ENCODE measurements at places on chromosomes 13 and 19.
A peak's percentile ranks its signal among the peaks of the same experiment; 100 is the strongest.

DNA sequence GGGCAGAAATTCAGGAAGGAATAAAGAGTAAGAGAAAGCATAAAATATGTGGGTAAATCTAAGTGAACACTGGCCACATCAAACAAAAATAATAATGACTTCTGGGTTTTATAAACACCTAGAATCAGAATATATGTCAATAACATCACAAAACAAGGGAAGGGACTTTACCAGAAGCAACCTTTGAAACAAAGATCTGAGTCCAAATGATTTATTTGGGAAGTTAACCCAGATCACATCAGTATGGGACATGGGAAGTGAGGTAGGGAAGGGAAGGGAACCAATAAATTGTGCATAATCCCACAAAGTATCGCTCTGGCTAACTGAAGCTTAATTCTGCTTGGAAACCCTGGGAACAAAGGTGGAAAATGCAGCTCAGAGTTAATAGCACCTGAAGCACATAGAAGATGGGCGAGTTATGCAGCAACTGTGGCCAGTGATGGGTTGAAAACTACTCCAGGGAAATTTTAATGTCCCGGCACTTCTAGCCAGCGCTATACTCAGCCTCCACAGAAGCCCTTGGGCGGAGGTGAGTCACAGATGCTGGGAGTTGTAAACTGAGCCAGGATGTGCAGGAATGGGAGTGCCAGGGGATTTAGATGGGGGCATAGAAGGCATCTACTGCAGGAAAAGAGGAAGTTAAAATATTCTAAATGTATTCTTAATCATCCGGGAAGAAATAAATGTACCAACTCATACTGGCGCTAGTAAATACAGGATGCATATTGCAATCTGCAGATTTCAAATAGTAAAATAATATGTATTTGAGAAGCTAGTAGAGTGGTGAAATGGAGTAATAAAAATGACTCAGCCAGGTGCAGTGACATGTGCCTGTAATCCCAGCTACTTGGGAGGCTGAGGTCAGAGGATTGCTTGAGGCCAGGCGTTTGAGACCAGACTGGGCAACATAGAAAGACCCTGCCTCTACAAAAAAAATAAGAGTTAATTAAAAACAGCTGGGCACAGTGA, 34.2 kb upstream of the CEBPG start:
- DNase-seq, result no peak

- no peak for DNase-seq
These were observed 277.5 kb downstream of the LIG4 start for GRCh38 chr13:107937848-107938247.

DNA sequence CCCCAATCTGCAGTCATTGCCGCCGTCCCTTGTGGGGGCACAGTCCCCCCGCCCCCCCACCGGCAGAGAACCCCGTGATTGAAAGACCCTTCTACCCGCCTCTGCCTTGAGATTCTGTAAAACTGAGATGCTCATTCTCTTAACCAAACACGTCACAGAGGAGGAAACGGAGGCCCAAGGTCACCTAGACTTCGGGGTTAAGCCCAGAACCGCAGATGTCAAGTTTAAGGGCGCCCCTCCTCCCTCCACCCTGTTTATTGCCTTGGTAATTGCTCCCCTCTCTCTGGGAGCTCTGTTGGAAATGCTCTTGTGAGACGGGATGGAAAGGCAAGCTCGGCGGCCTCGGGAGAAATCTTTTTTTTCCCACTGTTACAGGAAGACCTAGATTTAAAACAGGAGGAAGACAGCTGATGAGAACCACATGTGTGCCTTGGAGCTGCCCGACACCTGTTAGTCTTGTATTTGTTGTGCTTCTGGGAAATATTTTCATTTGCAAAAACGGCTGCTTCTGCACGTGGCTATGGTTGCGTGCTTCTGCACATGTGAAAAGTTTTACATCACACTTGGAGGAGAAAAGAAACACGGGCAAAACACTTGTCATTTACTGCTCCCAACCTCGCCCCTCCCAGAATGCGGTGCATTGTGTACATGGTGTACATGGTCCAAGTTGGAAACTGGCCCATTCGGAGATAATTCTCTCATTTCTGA, 1.1 kb upstream of the MED26 start:
- peak; percentile 7 for DNase-seq

- DNase-seq, result no peak
These were observed 151.3 kb downstream of the CYSLTR2 start for GRCh38 chr13:48804821-48805601.

DNA sequence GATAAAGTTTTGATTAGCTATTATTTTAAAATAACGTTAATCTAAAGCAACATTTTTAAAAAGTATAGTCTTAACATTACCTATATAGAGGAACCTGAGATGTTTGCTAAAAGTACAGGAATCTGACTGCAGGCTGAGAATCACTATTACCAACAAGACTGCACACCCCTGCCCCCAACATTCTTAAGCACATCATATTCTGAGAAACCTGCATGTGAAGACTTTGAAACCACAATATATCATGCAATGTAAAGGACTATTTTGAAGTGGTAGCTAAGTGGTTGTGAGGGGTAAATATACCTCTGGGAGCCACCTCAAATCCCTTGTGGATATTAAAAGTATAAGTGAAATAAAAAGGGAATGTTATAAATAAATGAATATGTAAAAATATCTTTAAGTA, 119.0 kb upstream of the KLF12 start:
- DNase-seq, result no peak

GRCh38 chr19:7000816-7001215, 20.4 kb downstream of the MBD3L2B start:
- DNase-seq, result no peak

- no peak for DNase-seq
These were observed 192.4 kb downstream of the ZNF536 start for GRCh38 chr19:30564551-30565011.

- no peak for DNase-seq
These were observed 85.5 kb upstream of the FGF14 start for GRCh38 chr13:102487330-102487729.

DNA sequence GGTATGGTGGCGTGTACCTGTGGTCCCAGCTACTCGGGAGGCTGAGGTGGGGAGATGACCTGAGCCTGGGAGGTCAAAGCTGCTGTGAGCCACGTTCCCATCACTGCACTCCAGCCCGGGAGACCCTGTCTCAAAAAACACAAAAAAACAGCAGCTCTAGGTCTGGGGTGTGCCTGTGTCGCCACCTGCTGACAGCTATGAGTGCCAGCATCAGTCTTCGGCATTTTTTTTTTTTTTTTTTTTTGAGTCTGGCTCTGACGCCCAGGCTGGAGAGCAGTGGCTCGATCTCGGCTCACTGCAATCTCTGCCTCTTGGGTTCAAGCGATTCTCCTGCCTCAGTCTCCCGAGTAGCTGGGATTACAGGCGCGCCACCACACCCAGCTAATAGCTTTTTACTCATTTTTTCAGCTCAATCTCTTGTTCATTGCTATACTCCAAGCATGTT, 10.1 kb downstream of the AP2S1 start:
- peak; percentile 57 for DNase-seq

- no peak for DNase-seq
These were observed 62.1 kb downstream of the ARHGEF7 start for GRCh38 chr13:111177081-111177711.

DNA sequence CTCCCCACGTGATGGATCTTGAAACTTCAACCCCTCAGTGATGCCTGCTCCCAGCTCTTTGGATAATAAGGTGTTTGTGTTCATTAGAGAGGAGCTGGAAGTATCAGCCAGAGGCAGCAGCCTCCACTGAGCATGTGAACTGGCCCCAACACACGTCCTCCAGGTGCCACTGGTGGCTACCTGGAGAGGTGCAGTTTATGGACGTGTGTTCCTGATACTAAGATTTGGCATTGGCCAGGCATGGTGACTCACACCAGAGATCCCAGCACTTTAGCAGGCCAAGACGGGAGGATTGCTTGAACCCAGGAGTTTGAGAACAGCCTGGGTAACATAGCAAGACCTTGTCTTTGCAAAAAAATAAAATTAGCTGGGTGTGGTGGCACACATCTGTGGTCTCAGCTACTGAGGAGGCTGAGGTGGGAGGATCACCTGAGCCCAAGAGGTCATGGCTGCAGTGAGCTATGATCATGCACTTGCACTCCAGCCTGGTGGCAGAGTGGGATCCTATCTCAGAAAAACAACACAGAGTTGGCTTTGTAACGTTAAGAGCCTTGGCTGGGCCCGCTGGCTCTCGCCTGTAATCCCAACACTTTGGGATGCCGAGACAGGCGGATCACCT, 34.4 kb downstream of the SLC25A42 start:
- no peak for DNase-seq

DNA sequence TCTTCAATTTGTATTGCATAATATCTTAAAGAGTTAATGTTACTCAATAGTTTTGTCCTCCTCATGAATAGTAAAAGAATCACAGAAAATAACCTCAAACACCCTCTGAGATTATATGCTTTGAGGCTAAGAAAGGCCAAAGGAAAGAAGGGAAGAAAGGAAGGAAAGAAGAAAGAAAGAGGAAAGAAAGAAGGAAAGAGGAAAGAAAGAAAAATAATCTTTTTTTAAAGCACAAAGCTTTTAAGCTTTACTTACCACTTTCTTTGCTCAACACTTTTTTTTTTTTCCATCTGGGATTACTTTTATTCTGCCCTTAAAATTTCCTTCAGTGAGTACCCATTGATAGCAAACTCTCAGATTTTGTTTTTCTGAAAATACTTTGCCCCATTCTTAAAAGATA, 369.1 kb downstream of the FGF9 start:
- no peak for DNase-seq

GRCh38 chr13:45527699-45528462, 63.1 kb downstream of the COG3 start:
- no peak for DNase-seq

DNA sequence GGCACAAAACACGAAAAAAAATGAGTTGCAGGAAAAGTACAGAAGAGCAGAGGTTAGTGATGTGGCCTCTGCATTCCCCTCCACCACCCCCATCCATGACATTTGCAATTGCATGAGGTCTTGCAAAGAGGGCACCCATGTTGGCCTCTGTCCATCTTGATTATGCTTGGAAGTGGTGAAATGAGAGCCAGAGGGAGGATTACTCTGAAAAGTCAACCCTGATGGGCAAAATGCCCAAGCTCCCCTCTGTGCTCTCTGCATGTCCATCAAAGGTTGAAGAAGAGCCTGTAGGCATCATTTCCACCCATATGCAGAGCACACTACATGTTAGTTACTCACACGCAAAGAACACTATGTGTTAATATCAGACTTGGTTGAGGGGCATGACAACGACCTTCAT, 71.4 kb downstream of the SLC15A1 start:
- no peak for DNase-seq

DNA sequence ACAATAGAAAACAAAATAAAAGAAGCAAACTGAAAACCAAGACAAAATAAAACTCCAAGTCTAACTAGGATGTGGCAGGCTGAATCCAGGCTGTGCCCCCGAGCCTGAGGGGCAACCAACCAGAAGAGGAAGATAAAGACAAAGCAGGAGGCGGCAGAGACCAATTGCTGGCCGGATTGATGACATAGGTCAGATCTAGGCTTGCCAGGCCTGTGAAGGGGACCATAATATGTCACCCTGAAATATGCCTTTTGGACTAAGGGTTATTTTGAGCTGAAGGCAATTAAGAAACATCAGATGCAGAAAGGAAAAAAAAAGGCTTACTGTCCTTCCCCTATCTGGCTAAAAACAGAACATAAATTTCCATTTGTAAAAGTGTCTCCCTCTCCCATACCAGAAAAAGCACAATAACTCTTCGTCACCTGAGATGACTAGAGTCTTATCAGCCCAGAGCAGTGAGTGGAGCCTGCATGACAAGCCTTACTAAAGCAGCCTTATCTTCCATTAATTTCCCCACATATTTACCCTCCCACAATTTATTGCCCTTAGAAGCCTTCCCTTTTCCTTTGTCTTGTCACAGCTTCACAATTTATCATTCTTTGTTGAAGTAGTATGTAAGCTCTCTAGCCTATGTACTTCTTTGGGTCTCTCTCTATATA, 22.8 kb downstream of the ATP8A2 start:
- DNase-seq, result no peak

- DNase-seq, result no peak
These were observed 51.8 kb upstream of the ZNF681 start for GRCh38 chr19:23810496-23810895.

DNA sequence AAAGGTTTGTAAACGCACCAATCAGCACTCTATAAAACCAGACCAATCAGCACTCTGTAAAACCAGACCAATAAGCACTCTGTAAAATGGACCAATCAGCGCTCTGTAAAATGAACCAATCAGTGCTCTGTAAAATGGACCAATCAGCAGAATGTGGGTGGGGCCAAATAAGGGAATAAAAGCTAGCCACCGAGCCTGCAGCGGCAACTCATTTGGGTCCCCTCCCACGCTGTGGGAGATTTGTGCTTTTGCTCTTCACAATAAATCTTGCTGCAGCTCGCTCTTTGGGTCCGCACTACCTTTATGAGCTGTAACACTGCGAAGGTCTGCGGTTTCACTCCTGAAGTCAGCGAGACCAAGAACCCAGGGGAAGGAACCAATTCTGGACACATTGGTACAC, 28.0 kb downstream of the ZNF175 start:
- no peak for DNase-seq

- DNase-seq, result no peak
These were observed 189.6 kb upstream of the TSHZ3 start for GRCh38 chr19:31538879-31539278.

DNA sequence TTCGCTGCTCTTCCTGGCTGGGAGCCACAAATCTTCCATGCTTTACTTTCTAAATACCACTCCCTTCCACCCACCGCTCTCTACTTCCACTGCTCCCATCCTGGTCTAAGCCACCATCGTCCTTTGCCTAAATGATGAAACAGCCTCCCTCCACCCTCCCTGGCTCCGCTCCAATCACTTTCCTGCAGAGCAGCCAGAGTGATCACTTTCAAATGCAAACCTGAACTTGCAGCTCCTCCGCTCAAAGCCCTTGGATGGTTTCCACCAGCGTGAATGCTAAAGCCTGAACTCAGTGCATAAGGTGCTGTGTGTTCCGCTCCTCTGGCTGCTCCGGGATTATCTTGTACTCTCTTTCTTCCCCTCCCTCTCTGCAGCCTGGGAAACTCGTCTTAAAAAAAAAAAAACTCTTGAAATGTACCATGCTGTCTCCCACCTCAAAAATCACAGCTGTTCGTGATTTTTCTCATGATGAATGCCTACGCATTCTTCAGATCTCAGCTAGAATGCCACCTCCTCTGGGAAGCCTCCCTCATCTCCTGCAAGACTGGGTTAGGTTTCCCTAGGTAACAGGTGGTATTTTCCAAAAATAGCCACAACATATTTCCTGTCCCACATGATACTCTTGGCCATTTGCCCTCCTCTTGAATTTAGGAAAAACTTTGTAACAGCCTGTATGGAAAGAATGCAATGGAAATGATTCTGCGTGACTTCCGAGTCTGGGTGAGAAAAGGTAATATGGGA, 3.7 kb upstream of the SIN3B start:
- no peak for DNase-seq

All from stimulated activated CD4-positive, alpha-beta T cell treated with anti-CD3 and anti-CD28 coated beads, Interleukin-2, amount 100 ng/mL, for 24 hours (primary cell).